SW 1271 (cell line): ENCODE measurements at places on chromosomes 3 and 15.

DNA sequence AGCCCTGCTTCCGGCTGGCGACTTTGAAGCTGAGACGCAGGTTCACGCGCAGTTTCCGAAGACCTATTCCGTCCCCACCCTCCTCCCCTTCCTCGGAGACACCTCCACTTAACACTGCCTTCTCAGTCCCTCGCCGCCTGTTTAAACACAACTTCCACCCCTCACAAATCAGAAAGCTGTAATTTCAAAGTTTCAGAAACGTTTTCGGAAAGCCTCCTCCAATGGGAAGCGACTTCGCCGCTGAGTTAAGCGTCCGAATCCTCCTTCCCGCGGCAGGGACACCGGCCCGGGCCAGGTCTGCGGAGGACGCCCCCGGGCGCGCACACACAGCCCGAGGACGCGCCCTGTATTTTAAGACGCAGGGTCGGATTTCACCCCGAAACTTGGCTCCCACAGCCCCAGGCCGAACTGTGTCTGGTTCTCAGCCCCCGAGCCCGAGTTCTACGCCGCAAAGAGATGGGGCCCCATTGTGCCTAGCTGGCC, 559 bp upstream of the LRRN1 start:
- no peak for DNase-seq

DNA sequence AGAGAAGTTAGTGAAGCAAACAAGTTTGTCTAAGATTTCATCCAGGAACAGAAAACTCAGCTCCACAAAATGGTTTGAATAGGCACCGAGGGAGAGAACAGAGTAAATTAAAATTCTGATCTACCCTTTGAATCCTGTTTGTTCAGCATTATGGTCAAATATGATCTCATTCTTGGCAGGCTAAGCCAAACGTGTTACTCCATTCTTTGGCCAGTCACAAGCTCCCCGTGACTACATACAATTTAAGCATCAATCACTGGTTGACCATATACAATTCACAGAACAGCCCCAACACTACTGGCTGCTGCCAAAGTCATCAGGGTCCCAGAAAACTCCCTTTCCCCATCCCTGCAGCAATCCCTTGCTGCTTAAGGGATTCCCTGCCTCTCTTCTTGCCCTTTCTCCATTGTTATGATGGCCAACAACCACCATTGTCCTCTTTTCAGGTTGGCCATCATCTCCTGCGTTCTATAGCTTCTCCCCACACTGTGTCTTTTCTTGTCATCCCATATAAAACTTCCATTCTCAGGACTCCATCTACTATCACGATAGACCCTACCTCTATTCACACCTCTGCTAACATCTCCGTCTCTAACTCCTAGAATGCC, 46.3 kb downstream of the GOLIM4 start:
- DNase-seq = no peak

- no peak for DNase-seq
Observed at GRCh38 chr3:165903885-165904630, 66.8 kb upstream of the BCHE start.

DNA sequence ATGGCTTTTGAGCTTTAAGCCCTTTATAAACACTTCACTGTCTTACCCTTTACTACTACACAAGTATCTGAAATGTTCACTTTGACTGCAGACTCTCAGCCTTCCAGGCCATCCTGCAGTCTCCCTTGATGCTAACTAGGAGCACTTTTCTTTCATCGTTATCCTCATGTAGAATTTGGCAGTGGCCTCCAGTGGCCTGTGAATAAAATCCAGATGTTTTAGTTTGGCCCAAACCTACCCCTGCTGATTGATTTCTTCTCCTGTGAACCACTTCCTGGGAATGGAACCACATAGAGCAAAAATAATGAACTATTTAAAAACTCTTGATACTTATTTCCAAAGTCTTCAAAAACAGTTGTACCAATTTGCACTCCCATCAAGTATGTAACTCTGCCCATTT, 271.9 kb downstream of the FEZF2 start:
- no peak for DNase-seq

GRCh38 chr3:100149713-100150415, 35.6 kb upstream of the FILIP1L start:
- no peak for DNase-seq

GRCh38 chr15:96338074-96338765, 7.7 kb downstream of the NR2F2 start:
- no peak for DNase-seq

GRCh38 chr3:119627461-119627860, 29.8 kb downstream of the PLA1A start:
- no peak for DNase-seq

DNA sequence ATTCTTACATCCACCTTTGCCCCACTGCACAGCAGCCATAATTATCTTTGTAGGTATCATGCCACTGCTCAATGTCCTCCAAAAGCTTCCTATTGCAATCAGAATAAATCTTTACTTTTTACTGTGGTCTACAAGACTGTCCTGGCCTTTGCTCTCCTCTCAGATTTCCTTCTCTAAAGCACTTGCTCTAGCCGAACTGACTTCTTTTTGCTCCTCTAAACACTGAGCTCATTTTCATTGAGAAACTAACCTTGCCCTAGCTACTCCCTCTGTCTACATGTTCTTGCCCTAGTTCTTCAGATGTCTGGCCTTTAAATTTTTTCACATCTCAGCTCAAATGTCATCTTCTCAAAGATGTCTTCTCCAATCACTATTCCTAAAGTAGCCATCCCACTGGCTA, 342.8 kb downstream of the TBC1D5 start:
- DNase-seq = no peak

GRCh38 chr3:46192939-46193338, 15.2 kb downstream of the CCR1 start:
- DNase-seq = no peak

GRCh38 chr15:69793431-69793780, 304.3 kb downstream of the TLE3 start:
- DNase-seq = no peak

- DNase-seq = no peak
Observed at GRCh38 chr15:70147178-70147760, 49.6 kb upstream of the TLE3 start.

DNA sequence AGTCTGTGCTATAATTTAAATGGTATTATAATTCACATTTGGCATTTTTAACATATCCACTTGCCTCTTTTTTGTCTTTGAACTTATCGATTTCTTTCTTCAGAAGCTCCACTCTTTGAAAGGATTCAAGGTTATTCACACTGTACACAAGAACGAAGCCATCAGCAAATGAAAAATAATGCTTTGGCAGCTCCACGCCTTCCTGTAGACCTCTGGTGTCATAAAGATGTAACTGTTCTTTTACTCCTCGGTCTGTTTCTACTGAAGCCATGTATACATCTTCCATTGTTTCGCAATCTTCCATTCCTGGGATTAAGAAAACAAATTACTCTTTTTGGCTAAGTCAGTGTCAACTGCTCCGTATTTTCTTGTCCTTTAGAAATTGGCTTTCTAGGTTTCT, 16.0 kb downstream of the NKIRAS1 start:
- DNase-seq = no peak

- peak; percentile 25 for DNase-seq
Observed at GRCh38 chr3:192917028-192917403, 640 bp downstream of the MB21D2 start.

- no peak for DNase-seq
Observed at GRCh38 chr15:91528801-91529200, 324.7 kb upstream of the SLCO3A1 start.

DNA sequence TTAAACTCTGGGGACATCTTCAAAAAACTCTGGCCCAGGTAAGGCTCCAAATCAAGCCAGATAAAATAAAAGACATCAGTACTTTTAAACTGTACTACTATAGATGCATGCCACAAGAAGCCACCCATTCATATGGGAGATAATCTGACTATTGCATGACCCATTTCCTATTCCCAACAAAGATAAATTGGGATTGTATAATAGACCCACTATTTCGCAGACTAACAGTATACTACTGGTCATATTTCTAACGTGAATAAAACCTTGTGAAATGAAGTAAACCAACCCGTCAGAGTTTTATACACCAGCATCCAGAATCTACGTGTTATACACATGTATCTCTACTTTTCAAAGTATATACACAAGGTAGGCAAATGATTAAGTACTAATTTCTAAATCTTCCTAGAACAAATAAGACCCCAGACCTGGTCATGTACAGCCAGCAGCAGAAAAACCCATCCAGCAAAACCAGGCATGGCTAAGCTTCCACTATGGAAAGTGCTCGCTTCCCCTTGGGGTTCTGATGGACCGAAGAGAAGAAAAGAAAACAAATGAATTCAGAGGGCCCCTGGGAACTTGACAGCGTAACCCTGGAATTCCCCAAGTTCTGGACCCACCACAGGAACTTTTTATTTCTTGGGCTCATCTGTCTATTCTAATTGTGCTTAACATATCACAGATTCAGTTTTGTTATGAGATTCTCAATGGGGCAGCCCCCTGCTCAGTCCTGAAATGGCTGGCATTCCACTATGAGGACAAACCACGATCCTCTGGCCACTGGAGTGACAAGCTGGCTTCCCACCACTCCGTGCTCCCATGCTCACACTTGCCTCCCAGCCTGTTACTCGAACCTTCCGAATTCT, 69.1 kb downstream of the MB21D2 start:
- DNase-seq = no peak

DNA sequence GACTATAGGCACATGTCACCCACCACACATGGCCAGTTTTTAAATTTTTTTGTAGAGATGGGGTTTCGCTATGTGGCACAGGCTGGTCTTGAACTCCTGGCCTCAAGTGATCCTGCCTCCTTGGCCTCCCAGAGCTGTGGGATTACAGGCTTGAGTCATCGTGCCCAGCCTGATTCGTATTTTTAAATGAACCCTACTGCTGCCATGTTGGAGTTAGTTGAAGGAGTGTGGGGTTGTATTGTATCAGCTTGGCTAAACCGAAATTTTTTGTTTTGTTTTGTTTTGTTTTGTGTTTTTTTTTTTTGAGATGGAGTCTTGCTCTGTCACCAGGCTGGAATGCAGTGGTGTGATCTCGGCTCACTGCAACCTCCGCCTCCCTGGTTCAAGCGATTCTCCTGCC, 11.8 kb upstream of the ZNF770 start:
- DNase-seq = no peak

DNA sequence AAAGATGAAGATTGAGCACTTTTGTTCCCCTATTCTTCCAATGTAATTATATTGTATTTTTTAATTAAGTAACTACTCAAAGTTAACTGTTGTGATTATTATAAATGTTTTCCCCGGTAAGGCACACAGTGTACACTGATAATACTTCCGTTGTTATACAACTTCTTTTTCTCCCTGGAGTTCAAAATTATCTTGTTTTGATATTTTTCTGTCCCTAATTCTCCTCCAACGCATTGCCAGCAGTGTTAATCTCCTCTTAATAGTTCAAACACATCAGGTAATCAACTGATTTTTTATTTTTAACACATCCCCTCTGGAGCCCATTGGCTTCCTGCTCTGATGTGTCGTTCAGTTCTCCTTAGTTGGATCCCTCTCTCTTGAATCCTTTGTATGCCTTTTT, 32.3 kb upstream of the MFSD1 start:
- DNase-seq = no peak

DNA sequence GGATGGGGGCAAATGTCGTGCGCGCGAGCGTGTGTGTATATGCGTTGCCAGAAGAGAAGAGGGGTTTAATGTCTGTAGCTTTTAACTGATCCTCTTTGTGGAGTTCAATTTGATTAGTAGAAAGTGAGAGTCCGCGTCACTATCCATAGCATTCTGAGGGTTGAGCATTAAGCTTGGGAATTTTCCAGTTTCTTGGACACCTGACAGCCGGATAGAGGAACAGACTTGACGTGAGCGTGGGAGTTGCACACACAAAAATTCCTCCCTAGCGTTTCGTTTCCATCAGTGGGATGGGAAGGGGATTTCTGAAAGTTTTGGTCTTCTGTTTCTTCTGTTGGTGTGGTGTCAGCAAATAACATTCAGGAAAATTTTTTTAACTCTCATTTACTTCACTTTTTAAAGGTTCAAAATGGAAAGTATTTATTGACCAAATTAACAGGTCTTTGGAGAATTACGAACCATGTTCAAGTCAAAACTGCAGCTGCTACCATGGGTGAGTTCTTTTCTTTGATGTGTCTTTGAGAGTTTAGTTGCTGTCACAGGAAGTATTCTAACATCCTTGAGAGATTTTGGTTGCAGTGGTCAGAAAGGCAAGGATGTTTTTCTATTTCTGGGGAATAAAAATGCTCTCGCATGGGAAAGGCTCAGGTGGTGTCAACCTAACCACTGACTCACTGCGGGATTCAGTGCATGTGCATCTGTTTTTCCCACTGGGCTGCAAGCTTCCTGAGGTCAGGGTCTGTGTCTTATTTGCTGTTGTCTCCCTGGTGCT, 841 bp downstream of the POGLUT1 start:
- peak; percentile 35 for DNase-seq

- no peak for DNase-seq
Observed at GRCh38 chr3:24503616-24504113, 9.0 kb upstream of the THRB start.

GRCh38 chr15:77014132-77015081, 19.5 kb downstream of the PSTPIP1 start:
- DNase-seq = no peak
